ENCODE measurements at places on chromosomes 6 and 20.

DNA sequence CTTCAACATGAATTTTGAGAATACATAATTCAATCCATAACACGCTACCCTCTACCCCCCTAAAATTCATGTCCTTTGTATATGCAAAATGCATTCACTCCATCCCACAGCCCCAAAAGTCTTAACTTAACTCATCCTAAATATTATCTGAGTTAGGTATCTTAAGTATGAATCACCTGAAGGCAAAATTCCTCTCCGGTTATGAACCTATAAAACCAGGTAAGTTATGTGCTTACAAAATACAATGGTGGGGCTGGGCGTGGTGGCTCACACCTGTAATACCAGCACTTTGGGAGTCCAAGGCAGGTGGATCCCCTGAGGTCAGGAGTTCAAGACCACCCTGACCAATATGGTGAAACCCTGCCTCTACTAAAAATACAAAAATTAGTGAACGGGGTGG lies 23.5 kb upstream of the PRSS35 start:
- DNase-seq, result no peak

DNA sequence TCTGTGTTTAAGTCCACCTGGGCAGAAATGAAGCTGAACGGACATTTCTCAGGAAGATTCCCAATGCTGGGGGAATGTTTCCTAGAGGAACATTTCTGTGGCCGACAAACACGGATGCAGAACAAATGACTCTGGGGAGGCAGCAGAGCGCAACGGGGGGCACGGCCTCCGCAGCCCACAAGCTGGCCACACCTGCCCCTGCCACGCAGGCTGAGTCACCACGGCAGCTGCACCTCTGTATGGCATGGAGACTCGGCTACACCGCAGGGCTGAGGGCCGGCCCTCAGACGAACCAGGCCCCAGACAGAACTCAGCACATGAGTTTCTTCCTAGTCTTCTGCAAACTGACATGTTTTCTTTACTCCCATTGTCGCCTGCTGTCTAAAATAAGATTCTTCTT lies 10.0 kb upstream of the PRR18 start:
- no peak for DNase-seq

DNA sequence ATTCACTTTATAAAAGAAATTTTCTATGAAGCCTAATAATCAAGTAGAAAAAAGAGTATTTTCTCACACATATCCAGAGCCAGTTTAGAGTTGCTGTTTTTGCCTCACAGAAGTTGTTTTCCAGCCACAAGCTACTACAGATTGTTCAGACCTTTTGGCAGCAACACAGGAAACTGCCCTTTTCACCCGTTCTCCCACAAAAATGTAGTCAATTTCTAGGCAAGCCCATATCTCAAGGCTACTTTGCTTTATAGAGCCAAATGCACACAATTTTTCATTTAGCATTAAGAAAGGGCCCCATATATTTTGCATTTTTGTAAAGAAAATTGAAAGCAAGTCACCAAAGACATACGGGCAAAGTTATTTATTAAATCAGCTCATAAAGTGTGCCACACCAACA lies 49.5 kb downstream of the EPB41L2 start:
- DNase-seq, result no peak

DNA sequence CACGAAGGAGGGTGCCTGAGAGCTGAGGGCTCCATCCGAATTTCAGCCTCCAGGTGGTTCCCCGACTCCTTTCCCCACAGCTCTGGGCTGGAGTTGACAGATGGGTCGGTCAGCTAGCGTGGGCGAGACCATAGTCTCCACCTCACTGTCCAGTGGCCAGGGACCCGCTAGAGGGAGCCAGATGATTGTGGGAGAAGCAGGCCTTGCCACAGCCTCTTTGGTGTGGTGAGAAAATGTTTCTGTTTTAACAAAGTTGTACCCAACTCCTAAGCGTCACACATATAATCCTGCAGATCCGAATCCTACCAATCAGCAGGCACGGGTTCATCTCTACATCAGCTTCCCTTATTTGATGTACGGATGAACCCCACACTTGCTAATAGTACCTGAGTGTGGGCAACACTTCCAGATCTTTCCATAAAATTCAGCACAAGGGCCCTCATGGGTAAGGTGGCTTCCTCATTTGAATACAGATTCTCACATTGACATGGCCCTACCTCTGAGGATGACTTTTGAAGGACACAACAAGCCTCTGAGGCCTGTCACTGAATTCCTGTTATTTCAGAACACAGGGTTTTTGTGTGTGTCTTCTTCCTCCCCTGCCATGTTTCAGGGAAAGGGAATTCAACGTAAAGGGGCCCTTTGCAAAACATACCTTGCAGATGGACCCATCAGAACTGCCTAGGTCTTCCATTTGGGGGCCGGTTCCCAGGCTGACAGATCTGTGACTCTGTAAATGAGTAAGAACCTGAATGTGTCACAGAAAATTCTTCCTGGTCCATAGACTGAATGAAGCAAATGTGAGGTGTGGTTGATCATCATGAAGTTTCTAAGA lies 103.2 kb upstream of the DUSP22 start:
- DNase-seq, result peak; percentile 77

DNA sequence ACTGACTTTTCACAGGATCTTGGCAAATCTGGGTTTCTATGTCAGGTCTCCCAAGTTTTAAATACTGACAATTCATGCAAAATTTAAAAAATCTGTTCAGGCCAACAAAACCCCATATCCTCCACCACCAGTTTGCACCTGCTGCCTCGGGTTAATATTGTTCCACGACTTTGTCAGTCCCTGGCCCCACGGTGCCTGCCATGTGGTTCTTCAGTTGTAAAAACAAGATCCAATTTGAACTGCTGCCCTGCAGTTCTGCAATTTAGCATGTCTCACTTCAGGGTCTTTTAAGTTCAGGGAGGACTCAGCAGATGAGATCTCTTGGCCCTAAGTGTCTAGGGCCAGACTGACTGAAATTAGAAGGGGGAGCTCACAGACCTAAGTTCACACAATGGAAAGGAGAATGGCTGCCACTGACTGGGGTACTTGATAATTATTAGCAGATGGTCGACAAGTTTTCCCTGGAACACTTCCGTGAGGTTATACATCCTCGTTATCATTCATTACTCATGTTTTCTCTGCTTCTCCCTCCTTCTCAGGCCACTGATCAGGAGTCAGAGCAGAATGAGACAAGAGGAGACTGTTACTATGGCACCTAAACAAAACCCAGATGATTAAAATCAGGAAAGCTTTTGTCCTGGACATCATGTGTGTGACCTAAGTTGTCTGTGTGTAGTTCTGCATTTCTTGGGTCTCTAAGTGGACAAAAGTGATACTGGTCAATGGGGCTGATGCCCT lies 223.6 kb downstream of the KIF16B start:
- DNase-seq, result no peak

GRCh38 chr20:9514072-9514460 lies 324 bp upstream of the LAMP5 start:
- DNase-seq, result no peak

DNA sequence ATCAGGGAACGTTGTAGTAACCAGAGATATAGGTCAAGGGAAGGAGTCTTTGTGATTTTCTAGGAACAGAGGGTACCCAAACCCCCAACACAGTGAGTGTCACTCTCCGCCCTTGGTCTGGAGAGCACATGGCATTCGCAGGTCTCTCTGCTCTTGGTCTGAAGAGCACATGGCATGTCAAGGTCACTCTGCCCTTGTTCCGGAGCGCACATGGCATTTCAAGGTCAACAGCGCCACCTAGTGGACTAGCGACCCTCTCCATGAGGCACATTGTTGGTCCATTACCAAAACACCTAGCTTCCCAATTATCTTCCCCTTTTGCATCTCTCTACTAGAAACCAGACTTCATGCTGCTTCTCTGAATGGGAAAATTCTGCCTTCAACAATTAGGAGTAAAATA lies 260.0 kb downstream of the C6orf118 start:
- peak; percentile 2 for DNase-seq
